Astrocyte (in vitro differentiated cells and primary cell): ENCODE measurements at places on chromosomes 2 and 18. TPM values are rescaled to one million over a fixed set of nuclear protein-coding genes. Genes with fewer than 3 reads are reported as not detected.

DNA sequence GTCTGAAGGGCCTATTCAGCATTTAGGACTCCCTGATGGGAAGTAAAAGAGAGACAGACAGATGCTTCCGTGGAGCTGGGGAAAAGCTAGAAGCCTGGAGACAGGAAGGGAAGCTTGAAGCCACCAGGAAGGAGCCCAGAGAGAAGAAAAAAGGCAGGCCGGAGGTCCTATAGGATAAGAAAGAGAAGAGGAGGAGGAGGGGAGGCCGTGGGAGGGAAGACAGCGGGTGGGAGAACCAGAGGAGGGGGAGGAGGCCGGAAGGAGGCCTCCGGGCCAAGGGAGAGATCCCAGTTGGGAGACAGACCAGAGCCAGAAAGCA, 107.1 kb upstream of the PKDCC start:
- H3K4me1 ChIP-seq = peaks cover 34% of the 10 kb centered on the region
- DNase-seq = no peak
- no peak overlapping the region for H3K4me3 ChIP-seq
- H3K36me3 ChIP-seq = no peaks in the 10 kb centered on the region
- H3K27me3 ChIP-seq = no peaks in the 10 kb centered on the region

- no peaks in the 10 kb centered on the region for H3K36me3 ChIP-seq
- H3K27me3 ChIP-seq = no peaks in the 10 kb centered on the region
- H3K27ac ChIP-seq = peak overlapping the region; percentile 95
- peak; percentile 99 for DNase-seq
Measured at GRCh38 chr2:43519643-43520221, 76.1 kb downstream of the THADA start.

- H3K4me1 ChIP-seq = peaks cover 54% of the 10 kb centered on the region
- no peaks in the 10 kb centered on the region for H3K27me3 ChIP-seq
- DNase-seq = peak; percentile 87
- peak overlapping the region; percentile 94 for H3K27ac ChIP-seq
- H3K36me3 ChIP-seq = no peaks in the 10 kb centered on the region
- no peak overlapping the region for H3K4me3 ChIP-seq
Measured at GRCh38 chr2:177245010-177245422, 19.5 kb downstream of the NFE2L2 start.

DNA sequence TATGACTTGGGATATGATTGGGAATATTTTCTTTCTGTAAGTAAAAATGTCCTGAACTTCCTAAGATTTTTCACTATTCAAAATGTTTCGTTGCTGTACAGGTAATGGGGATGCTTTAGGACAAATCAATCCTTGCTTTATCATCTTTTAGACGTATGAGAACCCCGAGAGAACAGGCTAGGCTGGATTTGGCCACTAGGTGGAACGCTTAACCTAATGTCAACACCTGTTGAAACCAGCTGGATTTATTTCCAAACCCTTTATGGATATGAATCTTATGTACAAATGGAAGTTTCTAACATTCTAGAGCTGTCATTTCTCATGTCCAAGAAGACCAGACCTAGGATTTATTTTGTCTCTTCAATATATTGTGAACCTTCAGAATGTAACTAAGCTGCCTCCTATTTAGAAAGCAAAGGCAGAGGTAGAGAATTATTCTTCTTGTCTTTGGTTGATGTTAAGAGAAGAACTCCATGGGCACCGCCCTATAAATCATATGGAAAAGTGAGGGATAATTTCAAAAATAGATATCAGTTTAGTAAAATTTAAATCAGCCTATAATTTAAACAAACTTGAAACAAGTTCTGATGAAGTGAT, 96.7 kb downstream of the PMAIP1 start:
- no peaks in the 10 kb centered on the region for H3K36me3 ChIP-seq
- no peak overlapping the region for H3K4me3 ChIP-seq
- H3K4me1 ChIP-seq = no peaks in the 10 kb centered on the region
- peaks cover 9% of the 10 kb centered on the region for H3K27me3 ChIP-seq
- DNase-seq = peak; percentile 20
- H3K27ac ChIP-seq = no peak overlapping the region

- no peak overlapping the region for H3K4me3 ChIP-seq
- no peak overlapping the region for H3K27ac ChIP-seq
- DNase-seq = no peak
- no peaks in the 10 kb centered on the region for H3K27me3 ChIP-seq
Measured at GRCh38 chr2:54925022-54925421, 125.2 kb downstream of the RTN4 start.

Gene DES
- 5.2 and 5.4 TPM in 2 replicates for total RNA-seq

Gene SP110
- total RNA-seq = 61.7 and 69.3 TPM in 2 replicates

Gene SLC35G4
- not detected in 2 replicates for total RNA-seq

Gene SLC30A3
- 0.16 and 0.34 TPM in 2 replicates for total RNA-seq

Gene PLEKHH2
- total RNA-seq = 0.84 and 1.1 TPM in 2 replicates

Gene ELOA2
- total RNA-seq = not detected in 2 replicates
